ENCODE measurements at places on chromosomes 7 and 10.

GRCh38 chr10:5404208-5405041 lies at the start of gene TUBAL3:
TUBAL3 (minus strand) TSS chr10:5404828; CDS start chr10:5404792, 36 bp downstream.
- DNase-seq = no peak

DNA sequence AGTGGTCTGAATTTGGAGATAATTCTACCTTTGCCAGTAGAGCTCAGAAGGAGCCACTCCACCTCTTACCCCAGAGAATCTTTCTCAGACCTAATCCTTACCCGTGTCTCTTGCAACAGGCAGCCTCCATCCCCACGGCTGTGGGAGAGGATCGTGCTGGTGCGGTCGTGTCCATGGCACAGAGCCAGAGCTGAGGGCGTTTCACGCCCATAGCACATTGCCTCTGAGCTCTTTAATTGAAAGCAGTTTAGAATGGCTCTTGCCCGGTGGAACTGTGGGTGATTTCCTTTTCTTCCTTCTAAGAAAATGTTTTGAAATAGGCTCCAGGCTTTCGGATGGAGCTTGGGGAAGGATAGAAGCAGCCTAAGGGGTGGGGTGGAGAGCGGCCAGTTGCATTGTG lies 41.5 kb downstream of the PRF1 start:
- no peak for DNase-seq

GRCh38 chr10:13704964-13705363 lies 118.2 kb downstream of the PRPF18 start:
- no peak for DNase-seq

- no peak for DNase-seq
These were observed 121.6 kb upstream of the SDK1 start for GRCh38 chr7:3179456-3179855.

GRCh38 chr7:94276795-94277194 lies 117.9 kb upstream of the COL1A2 start:
- DNase-seq = no peak
